AG10803 (cell line): ENCODE measurements at places on chromosomes 13 and 19.

- no peak for DNase-seq
These were observed 225.3 kb downstream of the NHLRC3 start for GRCh38 chr13:39263531-39263930.

DNA sequence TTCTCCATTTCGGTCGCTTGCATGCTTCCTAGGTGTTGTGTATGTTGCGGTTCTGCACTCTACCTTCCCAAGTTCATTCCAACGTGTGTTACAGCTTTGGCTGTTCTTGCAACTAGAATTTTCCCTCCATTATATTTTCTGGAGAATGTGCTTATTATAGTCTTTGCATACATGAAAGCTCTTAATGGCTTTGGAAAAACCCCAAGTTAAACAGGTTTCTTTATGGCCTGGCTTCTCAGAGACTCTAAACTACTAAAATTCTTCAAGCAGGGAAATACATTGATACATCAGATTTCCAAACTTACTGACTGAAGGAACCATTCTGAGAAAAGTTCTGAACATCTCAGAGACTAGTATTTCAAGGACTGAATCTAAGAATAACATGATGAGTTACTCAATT is 11.9 kb downstream of the MIPEP start:
- DNase-seq: no peak

GRCh38 chr19:12205296-12205695 is 42.4 kb downstream of the ZNF136 start:
- no peak for DNase-seq

DNA sequence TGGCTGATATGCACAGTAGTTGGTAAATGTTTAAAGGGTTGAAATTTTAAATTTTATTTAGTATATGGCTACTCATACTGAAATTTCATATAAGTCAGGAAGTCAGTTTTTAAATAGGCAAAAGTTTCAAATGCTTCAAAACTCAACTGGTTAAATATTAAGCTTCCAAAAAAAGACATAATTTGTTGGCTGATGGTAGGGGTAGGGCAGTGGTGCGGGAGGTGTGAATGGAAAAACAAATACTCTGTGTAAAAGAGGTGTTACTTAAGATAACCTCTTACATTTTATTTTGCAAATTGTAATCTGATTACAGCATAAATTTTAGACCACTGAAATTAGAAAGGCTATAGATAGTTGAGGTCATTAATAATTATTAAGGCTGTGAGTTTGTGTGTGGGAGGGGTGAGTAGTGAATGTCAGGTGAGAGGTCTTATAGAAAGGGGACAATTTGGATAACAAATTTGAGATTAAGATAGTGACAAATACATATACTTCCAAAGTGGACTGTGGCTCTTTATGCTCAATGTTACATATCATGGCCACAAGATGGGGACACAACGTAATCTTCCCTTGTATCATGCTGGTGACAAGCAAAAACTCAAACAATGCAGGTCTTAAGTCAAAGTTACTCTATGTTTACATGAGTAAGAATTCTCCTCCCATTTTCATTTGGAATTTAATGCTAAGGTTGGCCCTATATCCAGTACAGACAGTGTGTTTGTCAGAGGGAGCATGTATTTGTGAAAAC is 36.6 kb upstream of the OXGR1 start:
- peak; percentile 54 for DNase-seq
